Fibroblast of skin of abdomen (primary cell): ENCODE measurements at places on chromosomes 7 and 10.
A peak's percentile ranks its signal among the peaks of the same experiment; 100 is the strongest.

- DNase-seq: no peak
These were observed 1.1 kb upstream of the ZNF503 start for GRCh38 chr10:75402486-75403143.

- DNase-seq: no peak
These were observed 562.2 kb upstream of the FOXK1 start for GRCh38 chr7:4119848-4120247.

DNA sequence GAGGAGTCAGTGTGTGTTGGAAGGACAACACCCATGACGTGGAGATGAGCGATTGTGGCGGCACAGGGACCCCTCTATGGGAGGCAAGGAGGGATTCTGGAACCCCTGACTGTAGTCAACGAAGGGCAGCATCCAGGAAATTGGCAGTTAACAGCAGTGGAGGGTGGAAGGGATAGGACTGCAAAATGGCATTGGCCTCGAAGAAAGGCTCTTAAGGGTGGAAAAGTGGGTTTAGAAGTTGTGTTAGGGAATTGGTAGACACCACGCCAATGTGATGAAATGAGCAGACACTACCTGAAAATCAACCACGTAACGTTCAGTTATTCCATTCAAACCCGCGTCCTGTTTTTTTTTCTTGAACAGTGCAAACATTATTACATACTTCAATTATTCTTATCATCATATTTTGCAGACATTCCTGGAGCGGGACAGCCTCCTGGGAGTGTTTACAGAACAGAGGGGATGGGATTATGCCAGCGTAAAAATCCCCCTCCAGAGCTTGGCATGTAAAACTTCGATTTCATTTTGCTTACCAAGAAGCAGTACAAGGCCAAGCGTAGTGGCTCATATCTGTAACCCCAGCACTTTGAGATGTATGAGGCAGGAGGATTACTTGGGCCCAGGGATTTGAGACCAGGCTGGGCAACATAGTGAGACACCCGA, 272.1 kb downstream of the WDR37 start:
- DNase-seq: no peak

DNA sequence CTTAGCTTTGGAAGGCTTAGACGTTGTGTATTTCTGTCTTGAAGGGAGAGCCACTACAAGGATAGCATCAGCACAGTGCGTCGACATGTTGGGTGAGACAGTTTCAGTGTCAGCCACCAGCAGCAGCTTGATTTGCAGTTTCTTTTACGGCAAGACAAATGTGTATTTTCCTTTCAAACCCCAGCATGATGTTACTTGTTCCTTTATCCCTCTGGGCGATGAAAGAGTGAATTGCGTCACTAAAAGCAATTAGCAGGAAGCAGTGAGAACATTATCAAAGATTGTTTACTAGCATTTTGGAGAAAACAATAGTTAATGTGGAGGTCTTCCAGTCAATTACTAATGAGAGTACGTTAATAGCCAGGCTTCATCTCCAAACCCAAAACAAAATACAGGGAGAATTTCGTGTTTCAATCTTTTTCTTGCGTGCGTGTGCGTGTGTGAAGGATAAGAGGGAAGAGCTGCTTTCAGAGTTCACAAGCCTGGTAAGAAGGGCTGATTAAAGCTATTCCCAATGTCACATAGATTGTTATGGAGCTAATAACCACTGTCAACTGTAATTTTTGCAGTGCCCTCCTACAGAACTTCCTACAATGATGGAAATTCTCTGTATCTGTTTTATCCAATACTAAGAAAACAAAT, 157.1 kb upstream of the AOAH start:
- no peak for DNase-seq

DNA sequence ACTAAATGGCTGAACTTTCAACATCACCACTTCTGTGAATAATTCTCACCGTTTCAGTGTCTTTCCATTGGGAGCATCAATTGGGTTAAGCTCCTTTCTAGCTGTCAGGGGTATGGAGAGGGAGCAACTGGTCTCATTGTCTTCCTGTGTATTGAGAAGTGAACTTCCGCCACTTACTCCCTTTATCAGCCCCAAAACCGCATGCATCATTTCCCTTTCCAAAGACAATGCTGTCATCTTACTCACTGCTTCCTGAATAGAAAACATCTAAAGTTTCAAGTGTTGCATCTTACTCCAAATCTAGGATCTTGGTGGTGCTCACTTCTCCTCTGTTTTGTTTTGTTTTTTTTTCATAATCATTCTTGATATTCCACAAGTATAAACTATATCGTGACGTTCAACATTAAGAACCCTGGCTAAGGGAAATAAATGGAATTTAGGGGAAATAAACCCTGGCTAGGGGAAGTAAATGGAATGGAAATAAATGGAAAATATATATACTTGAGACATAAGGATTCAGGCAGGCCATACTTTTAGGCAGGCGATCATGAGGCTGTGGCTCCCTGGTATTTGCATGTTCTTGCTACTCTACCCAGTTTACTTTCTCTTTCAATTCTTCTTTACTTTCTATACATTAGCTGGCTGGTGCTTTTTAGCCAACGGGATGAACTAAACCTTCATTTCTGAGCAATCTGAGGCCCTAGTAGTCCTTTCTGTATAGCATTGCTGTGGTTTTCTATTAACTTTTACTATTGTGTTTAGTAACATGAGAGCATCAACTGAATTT, 371.9 kb downstream of the BMPER start:
- DNase-seq: peak; percentile 32

- DNase-seq: no peak
These were observed 160.7 kb downstream of the NXPH1 start for GRCh38 chr7:8594115-8594514.

- DNase-seq: no peak
These were observed 3.2 kb upstream of the VSTM4 start for GRCh38 chr10:49118430-49119074.
